ENCODE measurements at places on chromosomes 4 and X. TPM values are rescaled to one million over a fixed set of nuclear protein-coding genes. Genes with fewer than 3 reads are reported as not detected.

CRMP1 gene
- not detected for total RNA-seq

GPR173 gene
- not detected for total RNA-seq

GIMD1 gene
- not detected for total RNA-seq

RS1 gene
- total RNA-seq: not detected

GPC4 gene
- total RNA-seq: not detected

NEIL3 gene
- 35.2 TPM for total RNA-seq

GABRG1 gene
- total RNA-seq: not detected

TRMT44 gene
- total RNA-seq: 22.2 TPM

PQBP1 gene
- 63.9 TPM for total RNA-seq

EXOC1L gene
- total RNA-seq: not detected

DMRTC1 gene
- not detected for total RNA-seq

ITGB1BP2 gene
- 5.5 TPM for total RNA-seq

MRFAP1L1 gene
- 67.4 TPM for total RNA-seq

SGCB gene
- total RNA-seq: 8.1 TPM

LANCL3 gene
- 0.29 TPM for total RNA-seq

SLC6A14 gene
- not detected for total RNA-seq

NSUN7 gene
- not detected for total RNA-seq

SMAD1 gene
- total RNA-seq: 0.65 TPM

CXCL6 gene
- total RNA-seq: not detected

GRIPAP1 gene
- 81.8 TPM for total RNA-seq

- no peak for DNase-seq
Measured at GRCh38 chr4:123265443-123265842, 131.2 kb upstream of the SPRY1 start.

GRCh38 chr4:185282968-185283367 lies 73.6 kb downstream of the SNX25 start:
- DNase-seq: no peak

- DNase-seq: no peak
Measured at GRCh38 chrX:118251271-118251670, 94.6 kb upstream of the WDR44 start.

- DNase-seq: no peak
Measured at GRCh38 chr4:58590722-58591121, 1480.5 kb upstream of the IGFBP7 start.

- no peak for DNase-seq
Measured at GRCh38 chrX:130896026-130896425, 7.0 kb downstream of the ENOX2 start.

DNA sequence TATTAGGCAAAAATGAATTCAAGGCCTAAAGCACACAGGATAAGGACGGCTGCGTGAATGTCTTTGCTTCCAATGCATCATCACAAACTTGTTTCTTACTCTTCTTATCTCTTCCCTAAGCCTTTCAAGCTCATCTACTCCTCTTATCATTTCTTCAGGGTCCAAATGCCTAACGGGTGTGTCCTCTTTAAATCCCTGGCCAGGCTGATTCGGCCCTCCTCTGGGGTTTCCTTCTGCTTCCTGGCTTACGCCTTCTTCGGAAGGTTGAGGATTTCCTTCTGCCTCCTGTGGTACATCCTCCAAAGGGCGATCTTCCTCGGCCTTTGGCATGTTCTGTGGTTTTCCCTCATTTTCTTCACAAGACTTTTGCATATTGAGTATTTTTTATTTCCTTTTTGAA lies 1.3 kb downstream of the TCEAL8 start:
- DNase-seq: no peak

DNA sequence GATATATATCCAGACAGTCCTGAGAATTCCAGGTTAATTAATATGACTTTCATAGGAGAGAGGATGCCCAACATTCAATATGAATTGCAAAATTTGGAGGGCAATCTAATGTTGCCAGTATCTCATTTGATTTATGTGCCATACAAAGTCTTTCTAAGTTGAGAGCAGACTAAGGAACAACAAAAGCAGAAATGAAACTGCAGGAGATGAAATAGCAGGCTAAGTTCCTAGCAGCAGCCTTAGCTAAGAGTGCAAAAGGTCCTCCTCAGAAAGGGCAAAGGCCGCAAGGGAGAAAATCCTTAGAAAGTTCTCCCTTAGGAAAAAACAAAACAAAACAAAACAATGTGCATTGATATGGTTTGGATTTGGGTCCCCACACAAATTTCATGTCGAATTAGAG lies 602.9 kb upstream of the HTR2C start:
- no peak for DNase-seq

GRCh38 chr4:130563185-130563888 lies 1467.4 kb downstream of the C4orf33 start:
- no peak for DNase-seq

GRCh38 chrX:15206306-15206705 lies 63.6 kb downstream of the ASB9 start:
- DNase-seq: no peak

DNA sequence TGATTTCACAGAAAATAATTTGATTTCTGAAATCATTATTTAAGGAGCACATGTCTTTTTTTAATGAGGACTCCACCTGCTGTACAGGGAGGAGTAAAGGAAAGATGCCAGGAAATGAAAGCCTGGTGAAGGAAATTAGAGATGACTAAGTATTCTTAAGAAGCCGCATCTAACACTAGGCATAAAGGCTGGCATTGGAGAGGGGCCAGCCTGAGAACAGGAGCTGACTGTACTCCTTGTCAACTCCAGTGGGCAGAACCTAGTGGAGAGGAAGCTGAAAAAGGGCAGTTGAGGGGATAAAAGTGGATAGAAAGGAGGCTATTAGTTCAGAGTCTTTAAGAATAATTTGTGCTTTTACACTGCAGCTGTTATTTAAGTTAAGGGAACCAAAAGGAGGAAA lies 393.0 kb downstream of the PPP1R2C start:
- no peak for DNase-seq

GRCh38 chr4:140298001-140298400 lies 75.4 kb upstream of the SCOC start:
- DNase-seq: no peak

DNA sequence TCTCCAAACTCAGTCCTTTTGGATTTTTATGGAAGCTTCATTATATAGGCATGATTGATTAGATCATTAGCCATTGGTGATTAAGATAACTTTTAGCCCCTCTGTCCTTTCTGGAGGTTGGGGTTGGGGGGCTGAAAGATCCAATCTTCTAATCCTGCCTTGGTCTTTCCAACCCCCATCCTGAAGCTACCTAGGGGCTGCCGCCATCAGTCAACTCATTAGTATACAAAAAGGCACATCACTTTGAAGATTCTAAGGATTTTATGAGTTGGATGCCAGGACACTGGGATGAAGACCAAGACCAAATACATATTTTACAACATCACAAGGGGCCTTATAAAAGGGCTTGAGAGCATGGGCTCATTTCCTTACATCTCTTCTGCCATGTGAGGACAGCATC lies 47.5 kb downstream of the CYTL1 start:
- DNase-seq: no peak

- DNase-seq: no peak
Measured at GRCh38 chr4:102687373-102687981, 73.3 kb downstream of the MANBA start.

DNA sequence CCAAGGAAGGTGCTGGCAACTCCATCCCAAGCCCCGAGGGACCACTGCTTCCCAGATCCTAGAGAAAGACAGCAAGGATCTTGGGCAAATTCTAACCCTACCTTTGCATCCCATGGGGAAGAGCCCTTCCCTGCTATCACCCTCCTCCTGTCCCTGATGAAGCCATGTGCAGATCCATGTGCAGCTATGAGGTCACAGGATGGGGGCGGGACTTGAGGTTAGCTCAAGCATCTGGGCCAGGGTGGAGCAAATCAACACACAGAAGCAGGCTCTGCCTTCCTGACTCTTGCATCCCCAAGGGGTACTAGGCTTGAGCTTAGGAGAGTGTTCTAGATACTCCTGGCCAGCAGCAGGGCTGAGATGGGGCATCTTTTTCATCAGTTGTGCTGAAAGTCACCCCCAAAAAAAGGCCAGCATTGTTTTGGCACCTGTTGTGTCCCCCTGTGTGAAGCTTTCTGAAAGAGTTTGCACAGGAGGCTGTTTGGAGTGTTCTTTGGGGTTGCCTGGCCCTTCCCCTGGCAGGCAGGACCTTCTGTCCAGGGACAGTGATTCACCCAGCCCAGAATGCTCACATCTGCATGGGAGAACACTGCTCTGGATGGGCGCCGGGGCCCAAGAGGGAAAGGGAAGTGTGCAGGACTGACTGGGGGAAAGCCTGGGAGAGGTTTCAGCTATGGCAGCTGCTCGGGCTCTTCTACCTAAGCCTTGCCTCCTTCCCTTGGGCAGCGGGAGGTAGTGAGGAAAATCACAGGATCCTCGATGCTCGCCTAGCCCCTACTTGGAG lies 50.8 kb downstream of the PRPS1 start:
- DNase-seq: peak; percentile 83

DNA sequence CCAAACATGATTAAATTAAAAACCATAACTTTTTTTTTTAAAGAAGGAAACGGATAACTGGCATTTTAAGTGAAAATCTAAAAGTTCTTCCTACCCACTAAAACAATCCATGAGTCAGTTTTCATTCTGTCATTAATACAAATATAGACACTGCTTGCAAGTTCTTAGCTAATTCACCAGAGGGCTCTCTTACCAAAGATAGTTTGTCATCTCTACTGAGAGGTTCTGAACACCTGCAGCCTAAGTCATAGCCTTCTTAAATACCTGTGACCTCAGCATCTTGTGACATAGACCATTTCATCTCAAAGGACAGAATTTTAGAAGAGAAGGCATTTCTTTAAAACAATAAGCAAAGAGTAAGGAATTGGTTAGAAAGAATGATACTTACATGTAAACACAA lies 65.3 kb upstream of the FAM120C start:
- no peak for DNase-seq

GRCh38 chr4:5824635-5825034 lies 68.3 kb downstream of the CRMP1 start:
- no peak for DNase-seq

DNA sequence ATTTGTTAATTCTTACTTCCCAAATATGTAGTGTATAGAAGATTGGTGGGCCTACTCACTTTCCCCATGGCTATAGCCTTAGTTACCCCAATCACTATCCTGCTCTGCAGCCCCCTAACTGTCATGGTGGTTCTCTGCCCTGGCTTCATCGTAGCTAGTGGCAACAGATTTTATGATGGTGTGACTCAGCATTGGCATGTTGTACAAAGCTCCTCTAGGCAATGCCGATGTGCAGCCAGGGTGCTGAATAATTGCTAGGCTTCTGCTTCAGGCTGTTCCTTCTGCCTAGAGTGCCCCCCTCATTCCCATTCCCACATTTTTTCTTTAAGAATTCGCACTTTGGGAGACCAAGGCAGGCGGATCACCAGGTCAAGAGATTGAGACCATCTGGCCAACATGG lies 35.2 kb downstream of the AFF2 start:
- DNase-seq: no peak

DNA sequence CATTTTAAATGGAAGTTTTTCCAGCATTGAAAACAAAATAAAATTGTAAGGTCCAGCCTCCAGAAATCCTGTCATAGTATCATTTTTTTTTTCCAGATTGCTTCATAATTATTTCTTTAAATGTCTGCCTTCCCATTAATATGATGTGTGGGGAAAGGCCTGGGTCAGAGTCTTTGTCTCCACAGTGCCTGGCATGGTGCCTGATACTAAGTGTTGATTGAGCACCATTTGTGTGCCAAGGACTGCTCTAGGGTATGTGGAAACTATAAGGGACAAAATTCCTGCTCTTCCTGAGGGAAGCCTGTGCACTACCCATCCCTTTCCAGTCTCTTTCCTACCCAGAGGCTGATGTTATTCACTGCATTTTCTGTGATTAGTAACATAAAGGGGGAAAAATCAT lies 53.1 kb upstream of the BEND4 start:
- DNase-seq: no peak

GRCh38 chrX:111892375-111892774 lies 16.4 kb downstream of the TRPC5OS start:
- DNase-seq: no peak

GRCh38 chr4:148057516-148057915 lies 325.6 kb downstream of the ARHGAP10 start:
- DNase-seq: no peak

GRCh38 chr4:98555798-98556445 lies 102.5 kb downstream of the TSPAN5 start:
- DNase-seq: no peak

- DNase-seq: no peak
Measured at GRCh38 chr4:44194365-44194764, 254.2 kb downstream of the KCTD8 start.

- no peak for DNase-seq
Measured at GRCh38 chrX:150759568-150760416, 66.6 kb downstream of the MTMR1 start.

DNA sequence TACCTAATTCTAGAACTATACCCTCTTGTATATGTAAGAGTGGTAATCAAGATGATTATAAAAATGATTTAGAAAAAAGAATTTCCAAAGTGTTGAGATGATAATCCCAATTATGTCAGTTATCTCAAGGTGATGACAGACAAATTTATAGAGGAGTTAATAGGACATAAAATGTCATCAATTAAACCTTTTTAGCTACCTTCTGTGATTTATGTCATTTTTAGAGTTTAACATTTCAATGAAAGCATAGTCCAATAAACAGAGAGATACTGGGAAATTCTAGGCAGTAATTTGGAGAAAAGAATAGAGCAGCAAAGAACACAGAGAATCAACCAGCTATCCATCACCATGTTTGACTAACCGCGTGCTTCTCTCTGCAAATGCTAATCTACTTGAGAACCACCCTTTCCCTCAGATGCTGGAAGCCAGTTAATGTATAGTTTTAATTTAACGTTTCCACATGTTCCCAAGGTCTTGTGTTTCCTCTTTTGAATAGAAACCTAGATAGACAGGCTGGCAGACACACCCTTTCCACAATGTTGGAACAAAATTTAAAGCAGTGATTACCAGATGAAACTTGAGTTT lies 433.1 kb upstream of the FAM241A start:
- no peak for DNase-seq

- no peak for DNase-seq
Measured at GRCh38 chr4:89737888-89738287, 99.1 kb downstream of the SNCA start.

DNA sequence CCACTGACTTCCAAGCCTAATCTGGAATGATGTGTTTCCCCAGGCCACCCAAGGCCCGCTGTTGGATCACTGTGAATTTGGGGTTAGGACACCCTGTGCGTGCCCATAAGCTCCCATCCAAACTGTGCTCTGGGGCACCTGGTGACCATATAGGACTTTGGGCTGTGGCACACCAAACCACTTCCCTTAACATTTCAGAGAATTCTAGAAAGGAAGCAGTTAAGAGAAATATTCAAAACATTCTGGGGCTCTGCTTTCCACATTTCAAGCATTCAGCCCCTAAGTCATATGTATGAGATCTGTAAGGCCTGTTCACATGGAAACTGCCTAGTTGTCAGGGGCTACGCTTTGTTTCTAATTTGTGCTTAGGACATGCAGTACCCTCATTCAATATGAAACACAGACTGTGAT lies 14.4 kb downstream of the VGLL1 start:
- DNase-seq: peak; percentile 69

- no peak for DNase-seq
Measured at GRCh38 chr4:88196523-88197185, 38.2 kb upstream of the ABCG2 start.

GRCh38 chr4:69120870-69121269 lies 24.6 kb downstream of the UGT2B7 start:
- no peak for DNase-seq

GRCh38 chr4:19429684-19430083 lies 822.0 kb upstream of the SLIT2 start:
- DNase-seq: no peak
